ENCODE measurements at places on chromosomes 13 and 19.

DNA sequence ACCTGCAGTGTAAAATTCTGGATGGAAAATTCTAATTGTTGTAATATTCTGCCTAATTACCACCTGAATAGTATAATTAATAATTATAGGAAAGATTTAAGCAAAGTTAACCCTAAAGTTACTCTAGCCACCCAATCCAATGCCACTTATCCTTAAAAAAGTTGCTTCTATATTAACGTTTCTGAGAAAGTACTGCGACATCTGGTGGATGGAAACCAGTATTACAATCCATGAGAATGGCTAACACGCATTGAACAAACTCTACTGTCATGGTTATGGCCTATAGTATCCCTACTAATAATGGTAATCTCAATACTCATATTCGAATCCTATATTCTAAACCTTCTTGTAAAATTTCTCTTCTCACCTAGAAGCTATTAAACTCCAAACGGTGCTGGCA lies 1551.8 kb downstream of the SLITRK1 start:
- DNase-seq: no peak

DNA sequence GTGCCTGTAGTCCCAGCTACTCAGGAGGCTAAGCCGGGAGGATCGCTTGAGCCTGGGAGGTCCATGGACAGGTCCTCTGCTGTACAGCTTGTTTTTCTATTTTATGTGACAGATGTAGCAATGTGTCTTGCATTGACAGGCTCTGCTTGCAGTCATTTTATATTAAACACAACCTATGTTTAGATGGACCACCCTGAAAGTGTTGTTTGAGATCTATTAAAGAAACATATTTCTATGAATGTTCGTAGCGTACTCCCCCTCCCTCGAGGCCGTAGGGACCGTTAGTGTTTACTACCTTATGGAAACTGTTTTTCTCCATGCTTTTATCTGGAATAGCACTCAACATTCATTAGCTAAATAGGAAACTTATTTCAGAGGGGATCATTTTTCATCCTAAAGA lies 64.9 kb upstream of the RNF113B start:
- no peak for DNase-seq

- no peak for DNase-seq
These were observed 155.5 kb downstream of the PCCA start for GRCh38 chr13:100244431-100244830.

GRCh38 chr13:69755101-69755500 lies 352.5 kb upstream of the ATXN8OS start:
- no peak for DNase-seq

GRCh38 chr19:13071444-13072187 lies 31.0 kb downstream of the LYL1 start:
- DNase-seq: no peak
